Uterus (tissue), 4 donors: ENCODE measurements at places on chromosomes 2 and 18. TPM values are rescaled to one million over a fixed set of nuclear protein-coding genes. Genes with fewer than 3 reads are reported as not detected.

Gene SP140
- total RNA-seq = 0.77 TPM

Gene PRADC1
- 8.2 TPM for total RNA-seq

Gene UGGT1
- 24.4 TPM for total RNA-seq

DNA sequence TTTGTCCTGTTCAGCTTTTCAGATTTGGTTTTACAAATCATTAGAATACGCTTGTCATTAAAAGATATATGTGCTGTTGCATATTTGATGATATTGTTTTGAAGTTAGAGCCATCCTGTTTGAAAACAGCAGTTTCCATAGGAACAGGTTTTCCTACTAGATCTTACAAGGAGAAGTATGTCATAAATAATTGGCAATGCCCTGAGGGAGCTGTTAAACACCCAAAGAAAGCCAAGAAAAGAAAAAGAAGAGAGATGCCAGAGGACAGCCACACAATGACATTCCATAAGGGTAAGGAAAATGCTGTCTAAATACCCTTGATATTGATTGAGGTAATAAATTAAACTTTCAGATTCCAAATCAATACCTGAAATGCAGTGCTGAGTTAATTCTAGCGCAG lies 392.2 kb upstream of the CRIM1 start:
- no peaks in the 10 kb centered on the region for H3K27me3 ChIP-seq
- H3K36me3 ChIP-seq = no peaks in the 10 kb centered on the region
- H3K4me1 ChIP-seq = no peaks in the 10 kb centered on the region
- DNase-seq = no peak
- H3K4me3 ChIP-seq = no peak overlapping the region
- H3K27ac ChIP-seq = no peak overlapping the region

DNA sequence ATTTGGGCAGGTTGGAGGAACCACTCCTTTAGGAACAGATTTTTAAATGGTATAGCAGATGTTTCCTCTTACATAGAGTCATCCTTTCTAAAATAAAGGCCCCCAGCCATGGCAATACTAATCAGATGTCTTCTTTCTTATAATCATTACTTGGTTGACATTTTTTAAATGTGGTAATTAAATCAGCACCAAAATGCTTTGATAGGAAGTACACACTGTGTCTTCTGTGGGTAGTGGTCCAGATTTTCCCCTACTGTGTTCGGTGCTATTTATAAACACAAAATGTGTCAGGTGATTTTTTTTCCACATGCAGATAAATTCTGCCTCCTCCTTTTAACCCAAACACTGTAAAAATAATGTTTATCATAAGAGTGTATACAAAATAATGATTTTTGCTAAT lies 200.9 kb upstream of the DTNA start:
- H3K4me3 ChIP-seq = no peak overlapping the region
- no peaks in the 10 kb centered on the region for H3K4me1 ChIP-seq

DNA sequence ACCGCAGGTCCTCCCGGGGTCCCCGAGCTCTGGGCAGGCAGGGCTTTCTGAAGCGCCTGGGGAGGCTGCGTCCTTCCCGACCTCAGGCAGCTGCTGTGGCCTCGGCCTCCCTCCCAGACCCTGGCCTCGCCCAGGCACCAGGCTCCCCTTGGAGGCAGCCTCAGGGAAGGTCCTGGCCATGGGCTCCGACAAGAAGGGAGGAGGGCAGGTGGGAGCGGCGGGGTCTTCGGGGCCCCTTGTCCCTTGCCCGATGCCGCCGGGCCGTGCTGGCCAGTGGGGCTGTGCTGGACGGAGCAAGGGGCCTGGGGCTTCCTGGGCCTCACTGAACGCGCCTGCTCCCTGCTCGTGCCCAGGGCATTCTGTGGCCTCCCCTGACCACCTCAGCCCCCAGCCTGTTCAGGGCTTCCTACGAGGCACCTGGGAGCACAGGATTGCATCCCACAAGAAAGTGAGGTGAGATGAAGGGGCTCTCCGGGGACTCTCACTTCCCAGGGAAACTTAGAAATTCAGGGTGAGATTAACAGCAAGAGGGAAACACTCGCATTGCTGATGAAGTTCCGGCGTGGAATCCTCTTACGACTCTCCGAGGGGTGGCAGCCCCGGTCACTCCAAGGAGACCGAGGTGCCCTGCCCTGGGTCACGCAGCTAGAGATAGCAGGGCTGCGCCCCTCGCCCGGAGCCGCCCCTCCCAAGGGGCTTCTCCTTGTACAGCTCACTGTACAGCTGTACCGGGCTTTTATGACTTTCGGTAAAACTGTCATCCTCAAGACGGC lies 778 bp downstream of the MFSD2B start:
- no peak overlapping the region for H3K27ac ChIP-seq
- no peak for DNase-seq
- H3K4me3 ChIP-seq = no peak overlapping the region
- H3K36me3 ChIP-seq = no peaks in the 10 kb centered on the region
- peaks cover 6% of the 10 kb centered on the region for H3K4me1 ChIP-seq

DNA sequence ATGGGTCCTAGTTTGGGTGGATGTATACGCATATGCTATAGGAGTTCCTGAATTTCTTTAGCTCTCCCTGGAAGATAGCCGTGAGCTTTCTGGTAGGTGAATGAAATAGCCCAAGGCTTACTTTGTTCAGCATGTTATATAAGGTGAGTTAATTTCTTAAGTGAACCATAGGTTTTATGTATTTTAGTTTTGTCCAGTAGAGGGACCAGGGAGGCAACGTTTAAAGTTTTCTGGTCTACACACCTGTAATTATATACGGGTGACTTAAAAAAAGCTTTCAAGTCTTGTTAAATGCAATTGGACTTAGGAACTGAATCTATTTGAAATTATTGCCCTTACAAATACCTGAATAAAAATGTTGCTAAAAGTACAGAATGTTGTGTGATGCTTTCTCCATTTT lies 402.5 kb upstream of the DDX18 start:
- H3K4me1 ChIP-seq = no peaks in the 10 kb centered on the region
- no peaks in the 10 kb centered on the region for H3K36me3 ChIP-seq
- DNase-seq = no peak
- H3K4me3 ChIP-seq = no peak overlapping the region
- no peaks in the 10 kb centered on the region for H3K27me3 ChIP-seq

- no peak for DNase-seq
- H3K4me3 ChIP-seq = no peak overlapping the region
- no peak overlapping the region for H3K27ac ChIP-seq
These were observed 94.9 kb downstream of the RND3 start for GRCh38 chr2:150392614-150393013.

DNA sequence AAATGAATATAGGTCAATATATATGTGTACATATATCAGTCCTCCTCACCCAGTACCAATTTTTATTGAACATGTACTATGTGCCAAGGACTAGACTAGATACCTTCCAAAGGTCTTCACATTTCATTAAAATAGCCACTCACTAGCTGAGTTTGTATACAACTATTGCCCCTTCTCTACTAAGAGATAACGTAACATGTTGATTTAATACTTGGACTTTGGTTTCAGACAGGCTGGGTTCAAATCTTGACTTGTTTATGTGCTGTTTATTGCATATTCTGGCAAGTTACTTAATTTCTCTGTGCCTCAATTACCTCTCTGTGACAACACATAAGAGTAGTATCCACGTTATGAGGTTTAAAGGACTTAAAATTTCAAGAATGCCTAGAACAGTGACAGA lies 184.5 kb downstream of the MTX2 start:
- no peak overlapping the region for H3K27ac ChIP-seq
- DNase-seq = no peak
- no peak overlapping the region for H3K4me3 ChIP-seq
- H3K4me1 ChIP-seq = no peaks in the 10 kb centered on the region
- no peaks in the 10 kb centered on the region for H3K36me3 ChIP-seq

- H3K36me3 ChIP-seq = no peaks in the 10 kb centered on the region
- H3K4me1 ChIP-seq = no peaks in the 10 kb centered on the region
- H3K27ac ChIP-seq = no peak overlapping the region
- no peaks in the 10 kb centered on the region for H3K27me3 ChIP-seq
- DNase-seq = no peak
- no peak overlapping the region for H3K4me3 ChIP-seq
These were observed 253.6 kb upstream of the TNP1 start for GRCh38 chr2:217113491-217113890.

GRCh38 chr2:239044336-239044735 lies 196.5 kb downstream of the TWIST2 start:
- H3K36me3 ChIP-seq = no peaks in the 10 kb centered on the region
- no peak for DNase-seq
- no peak overlapping the region for H3K27ac ChIP-seq
- H3K27me3 ChIP-seq = no peaks in the 10 kb centered on the region

DNA sequence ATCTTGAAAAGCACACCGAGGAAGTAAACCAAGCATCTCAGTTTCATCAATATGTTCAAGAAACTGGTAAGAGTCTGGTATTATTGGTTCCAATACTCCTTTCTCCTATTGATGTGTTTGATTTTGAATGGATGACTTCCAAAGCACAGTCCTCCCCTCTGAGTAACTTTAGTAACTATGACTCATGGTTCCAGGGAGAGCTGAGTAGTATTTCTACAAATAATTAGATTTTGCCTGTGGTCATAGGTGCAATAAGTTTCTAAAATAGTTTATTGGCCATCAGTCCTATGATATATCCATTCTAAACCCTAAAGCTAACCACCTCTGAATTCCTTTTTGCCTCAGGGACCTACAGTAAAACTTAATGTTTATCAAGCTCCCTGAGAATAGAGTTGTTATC lies 352.4 kb downstream of the XIRP2 start:
- H3K27me3 ChIP-seq = no peaks in the 10 kb centered on the region
- H3K27ac ChIP-seq = no peak overlapping the region
- no peak overlapping the region for H3K4me3 ChIP-seq
- DNase-seq = no peak
- H3K4me1 ChIP-seq = no peaks in the 10 kb centered on the region

GRCh38 chr2:195498839-195499490 lies 158.1 kb upstream of the SLC39A10 start:
- no peak overlapping the region for H3K27ac ChIP-seq
- H3K27me3 ChIP-seq = no peaks in the 10 kb centered on the region
- DNase-seq = no peak
- H3K36me3 ChIP-seq = no peaks in the 10 kb centered on the region

- H3K27ac ChIP-seq = no peak overlapping the region
- no peak for DNase-seq
- H3K27me3 ChIP-seq = no peaks in the 10 kb centered on the region
- no peaks in the 10 kb centered on the region for H3K36me3 ChIP-seq
These were observed 4.8 kb upstream of the TTC39C start for GRCh38 chr18:24009651-24010333.

DNA sequence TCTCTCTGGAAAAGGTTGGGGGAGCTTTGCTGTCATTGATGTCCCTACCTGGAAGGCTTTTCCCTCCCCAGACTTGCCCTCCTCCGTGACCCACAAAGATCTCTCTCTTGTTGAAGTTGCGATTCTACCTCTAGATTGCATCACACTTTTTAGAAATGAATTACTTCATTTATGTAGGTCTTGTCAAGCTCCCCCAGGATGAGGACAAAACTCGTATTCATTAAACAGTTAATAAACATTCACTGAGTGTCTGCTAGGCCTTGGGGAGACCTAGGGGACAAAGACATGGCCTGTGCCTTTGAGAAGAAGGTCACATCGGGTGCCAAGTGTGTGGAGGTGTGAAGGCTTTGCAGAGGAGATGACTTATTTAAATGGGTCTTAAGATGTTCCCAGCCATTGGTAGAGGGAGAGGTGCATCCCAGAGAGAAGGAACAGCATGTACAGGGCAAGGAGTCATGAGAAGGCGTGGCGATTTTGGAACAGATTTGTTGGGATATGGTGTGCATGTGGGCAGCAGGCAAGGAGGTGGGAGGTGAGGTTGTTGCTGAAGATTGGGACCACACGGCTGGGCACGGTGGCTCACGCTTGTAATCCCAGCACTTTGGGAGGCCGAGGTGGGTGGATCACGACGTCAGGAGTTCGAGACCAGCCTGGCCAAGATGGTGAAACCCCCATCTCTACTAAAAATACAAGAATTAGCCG lies 9.8 kb upstream of the YWHAQ start:
- no peaks in the 10 kb centered on the region for H3K4me1 ChIP-seq
- no peaks in the 10 kb centered on the region for H3K36me3 ChIP-seq
- peak overlapping the region; percentile 72 for H3K27ac ChIP-seq
- H3K4me3 ChIP-seq = no peak overlapping the region
- H3K27me3 ChIP-seq = no peaks in the 10 kb centered on the region

- H3K27ac ChIP-seq = peak overlapping the region; percentile 2
- H3K4me1 ChIP-seq = no peaks in the 10 kb centered on the region
- no peaks in the 10 kb centered on the region for H3K36me3 ChIP-seq
- peak; percentile 36 for DNase-seq
These were observed 96.3 kb upstream of the STON1 start for GRCh38 chr2:48433682-48434081.

GRCh38 chr2:468648-469336 lies 180.9 kb upstream of the ALKAL2 start:
- no peak overlapping the region for H3K4me3 ChIP-seq
- peaks cover 4% of the 10 kb centered on the region for H3K27me3 ChIP-seq
- H3K4me1 ChIP-seq = no peaks in the 10 kb centered on the region
- no peaks in the 10 kb centered on the region for H3K36me3 ChIP-seq
- no peak for DNase-seq

DNA sequence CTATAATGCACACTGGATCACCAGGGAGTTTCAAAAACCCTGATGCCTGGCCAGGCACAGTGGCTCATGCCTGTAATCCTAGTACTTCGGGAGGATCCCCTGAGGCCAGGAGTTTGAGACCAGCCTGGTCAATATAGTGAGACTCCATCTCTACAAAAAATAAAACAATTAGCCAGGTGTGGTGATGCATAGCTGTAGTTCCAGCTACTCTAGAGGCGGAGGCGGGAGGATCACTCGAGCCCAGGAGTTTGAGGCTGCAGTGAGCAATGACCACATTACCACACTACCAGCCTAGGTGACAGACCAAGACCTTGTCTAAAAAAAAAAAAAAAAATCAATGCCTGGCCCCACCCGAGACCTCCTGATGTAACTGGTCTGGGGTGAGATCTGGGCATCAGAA lies 137.2 kb downstream of the MTCL1 start:
- H3K36me3 ChIP-seq = no peaks in the 10 kb centered on the region
- H3K27me3 ChIP-seq = no peaks in the 10 kb centered on the region
- no peak overlapping the region for H3K27ac ChIP-seq
- no peaks in the 10 kb centered on the region for H3K4me1 ChIP-seq
- no peak for DNase-seq

- DNase-seq = no peak
- no peak overlapping the region for H3K27ac ChIP-seq
- no peak overlapping the region for H3K4me3 ChIP-seq
- no peaks in the 10 kb centered on the region for H3K36me3 ChIP-seq
- no peaks in the 10 kb centered on the region for H3K4me1 ChIP-seq
These were observed 1436.4 kb downstream of the SUCLG1 start for GRCh38 chr2:83022631-83023210.

- no peaks in the 10 kb centered on the region for H3K27me3 ChIP-seq
- no peak overlapping the region for H3K4me3 ChIP-seq
- no peak overlapping the region for H3K27ac ChIP-seq
- DNase-seq = no peak
These were observed 83.5 kb downstream of the HRH4 start for GRCh38 chr18:24543795-24544498.

DNA sequence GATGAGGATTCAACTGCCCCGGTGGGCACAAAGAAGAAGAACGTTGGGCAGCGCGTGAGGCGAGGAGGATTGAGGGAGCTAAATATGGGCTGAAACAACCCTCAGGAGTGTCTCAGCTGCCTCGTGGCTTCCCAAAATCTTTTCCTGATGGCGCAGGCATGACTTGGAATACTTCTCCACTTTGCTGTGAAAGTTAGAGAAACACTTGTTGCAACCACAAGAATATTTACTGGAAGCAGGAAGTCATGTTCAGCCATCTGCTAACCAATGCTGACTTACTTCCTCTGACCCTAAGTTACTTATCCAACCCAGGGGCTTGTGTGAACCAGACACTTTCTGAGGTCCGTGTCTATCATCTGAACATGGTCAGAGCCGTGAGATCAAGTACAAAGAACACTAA lies 148.8 kb downstream of the ARL4C start:
- H3K4me3 ChIP-seq = no peak overlapping the region
- no peaks in the 10 kb centered on the region for H3K36me3 ChIP-seq
- no peaks in the 10 kb centered on the region for H3K4me1 ChIP-seq
- H3K27ac ChIP-seq = no peak overlapping the region
- DNase-seq = no peak
- H3K27me3 ChIP-seq = no peaks in the 10 kb centered on the region
